ENCODE measurements at places on chromosomes 7 and 10.

DNA sequence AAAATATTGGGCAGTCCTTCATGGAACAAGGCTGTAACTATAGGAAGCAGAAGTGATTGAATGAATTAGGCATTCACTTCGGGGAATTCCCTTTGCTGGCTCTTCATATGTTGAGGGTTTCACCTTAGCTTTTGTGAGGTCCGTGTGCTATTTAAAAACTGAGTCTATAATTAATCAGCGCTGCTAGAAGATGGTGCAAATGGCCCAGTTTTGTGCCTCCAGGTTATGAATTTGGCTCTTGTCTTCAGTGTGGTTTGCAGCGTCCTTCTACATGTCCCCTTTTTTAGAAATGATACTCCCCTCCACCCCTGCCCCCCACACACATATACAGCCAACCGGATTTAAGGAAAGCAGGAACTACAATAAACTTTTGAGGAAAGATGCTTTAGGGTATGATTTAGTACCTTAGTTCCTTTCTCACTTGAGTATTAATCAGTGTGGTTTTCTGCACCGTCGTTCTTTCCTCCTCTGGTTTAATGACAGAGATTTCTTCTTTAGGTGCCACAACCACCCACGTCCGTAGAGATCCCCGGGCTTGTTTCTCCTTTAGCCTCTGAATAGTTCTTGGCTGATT is 110.6 kb upstream of the SAMD8 start:
- no peak for DNase-seq

GRCh38 chr10:89470628-89471027 is 56.3 kb downstream of the IFIT5 start:
- DNase-seq, result no peak

GRCh38 chr10:6033954-6034353 is 28.2 kb downstream of the IL2RA start:
- no peak for DNase-seq

DNA sequence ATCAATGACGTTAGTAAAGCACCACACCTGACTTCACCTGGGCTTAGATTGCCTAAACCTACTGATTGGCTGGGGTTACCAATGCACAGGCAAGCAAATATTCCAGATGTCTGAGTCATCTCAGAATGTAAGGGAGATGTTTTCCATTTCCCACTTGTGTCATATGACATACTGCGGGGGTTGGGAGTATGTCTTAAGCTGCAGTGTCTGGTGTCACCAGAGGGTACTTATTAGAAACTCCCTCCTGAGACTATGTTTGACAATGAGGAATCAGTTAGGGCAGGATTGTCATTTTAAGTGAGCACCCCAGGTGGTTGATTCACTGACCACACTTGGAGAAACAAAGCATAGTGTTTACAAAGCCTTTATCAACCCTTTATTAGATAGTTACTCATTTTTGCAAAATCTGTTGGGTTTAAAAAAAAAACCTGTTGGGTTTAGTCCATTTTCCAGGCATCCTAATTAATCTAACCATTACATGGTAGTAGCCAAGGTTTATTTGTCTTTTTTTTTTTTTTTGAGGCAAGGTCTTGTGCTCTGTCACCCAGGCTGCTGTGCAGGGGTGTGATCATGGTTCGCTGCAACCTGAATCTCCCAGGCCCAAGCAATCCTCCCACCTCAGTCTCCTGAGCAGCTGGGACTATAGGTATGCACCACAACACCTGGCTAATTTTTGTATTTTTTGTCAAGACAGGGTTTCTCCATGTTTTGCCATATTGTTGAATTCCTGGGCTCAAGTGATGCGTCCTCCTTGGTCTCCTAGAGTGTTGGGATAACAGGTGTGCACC is 72.5 kb downstream of the CDK6 start:
- DNase-seq, result no peak

DNA sequence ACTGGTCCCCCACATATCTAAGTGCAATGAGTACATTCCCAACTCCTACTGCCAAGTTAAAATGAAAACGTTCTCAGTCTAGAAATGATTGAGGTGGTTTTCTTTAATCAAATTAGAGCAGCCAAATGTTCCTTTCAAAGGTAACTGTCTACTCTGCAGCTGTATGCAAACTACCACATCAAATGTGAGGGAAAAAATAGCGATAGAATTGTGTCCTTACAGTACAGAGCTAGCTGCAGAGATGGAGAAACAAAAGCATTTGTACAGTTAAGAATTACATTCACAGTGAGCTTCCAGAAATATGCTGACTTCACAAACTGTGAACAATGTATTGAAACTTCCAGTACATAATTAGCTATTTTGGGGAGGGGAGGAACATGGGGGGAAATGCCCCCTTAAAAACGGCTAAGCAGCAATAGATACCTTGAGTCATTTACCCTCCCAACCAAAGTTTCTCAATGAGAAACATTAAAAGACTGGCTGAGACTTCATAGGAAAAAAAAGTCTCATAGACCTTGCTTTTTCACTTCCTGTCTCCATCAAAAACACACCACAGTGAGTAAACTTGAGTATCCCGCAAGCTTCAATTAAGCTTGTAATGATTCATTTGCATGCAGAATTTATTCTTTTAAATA is 22.9 kb downstream of the CDK6 start:
- no peak for DNase-seq

DNA sequence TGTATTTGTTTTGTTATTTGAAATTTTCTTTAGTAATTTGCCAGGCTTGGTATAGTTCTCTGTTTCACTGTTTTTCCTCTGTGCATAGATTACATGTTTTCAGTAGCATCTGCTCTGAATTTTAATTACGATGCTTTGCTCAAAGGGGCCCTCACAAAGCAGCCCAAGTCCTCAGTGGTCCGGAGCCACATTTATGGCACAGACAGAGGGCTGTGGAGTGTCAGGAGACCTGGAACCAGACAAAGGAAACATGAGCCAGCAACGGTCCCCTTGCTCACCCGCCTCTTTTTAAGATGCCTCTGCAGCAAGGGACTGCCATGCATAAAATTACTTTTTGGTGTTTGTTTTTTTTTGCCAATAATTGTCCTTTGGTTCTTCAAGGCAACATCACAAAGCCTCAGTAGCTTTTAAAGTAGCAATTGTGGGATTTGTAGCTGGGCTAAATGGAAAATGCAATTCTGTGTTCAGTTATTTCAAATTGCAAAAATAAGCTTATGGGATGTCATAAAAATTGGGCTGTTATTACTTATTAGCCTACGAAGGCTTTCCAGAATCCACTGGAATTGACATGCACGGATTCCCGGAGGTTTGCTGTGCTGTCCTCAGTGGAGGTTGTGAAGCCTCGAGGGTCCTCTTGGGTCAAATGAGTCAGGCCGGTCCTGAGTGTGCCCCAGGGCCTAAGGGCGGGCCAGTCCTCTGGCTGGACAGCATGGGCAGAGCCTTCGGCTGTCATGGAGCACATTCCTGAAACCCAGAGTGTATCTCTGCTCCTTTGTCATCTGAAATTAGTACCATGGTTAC is 422.8 kb downstream of the GLRX3 start:
- no peak for DNase-seq

DNA sequence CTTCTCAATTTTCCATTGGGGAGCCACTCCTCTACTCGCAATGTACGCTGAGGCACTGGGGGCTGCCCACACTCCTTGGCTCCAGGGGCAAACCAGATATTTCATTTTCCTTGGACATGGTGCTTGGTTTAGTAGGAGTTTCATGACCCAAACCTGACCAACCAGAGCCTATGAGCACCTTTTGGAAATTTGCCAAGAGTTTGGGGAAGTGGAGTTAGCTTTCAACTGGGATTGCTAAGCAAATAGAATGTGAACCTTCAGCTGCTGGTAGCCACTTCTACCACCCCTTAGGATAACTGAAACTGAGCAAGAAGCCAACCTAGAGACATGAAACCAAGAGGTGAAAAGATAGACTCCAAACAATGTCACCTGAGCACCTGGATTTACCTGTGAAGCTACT is 74.9 kb upstream of the COL13A1 start:
- no peak for DNase-seq

DNA sequence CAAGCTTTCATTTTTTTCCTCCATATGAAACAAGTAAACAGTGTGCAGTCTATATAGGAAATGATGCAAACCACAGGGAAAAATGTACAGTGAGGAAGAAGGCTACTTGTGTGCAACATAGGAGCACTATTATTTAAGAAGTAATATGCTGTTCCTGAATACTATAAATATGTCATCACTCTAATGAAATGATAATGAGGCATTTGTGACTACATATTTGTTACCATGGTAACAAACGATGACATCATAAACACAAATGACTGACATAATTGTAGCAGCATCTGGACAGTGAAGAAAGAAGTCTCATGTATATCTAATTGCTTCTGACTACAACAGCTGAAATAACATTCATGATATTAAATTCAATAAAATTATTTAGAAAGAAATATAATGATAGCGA is 164.8 kb downstream of the C7orf25 start:
- DNase-seq, result no peak

GRCh38 chr7:45865594-45866410 is 7.1 kb downstream of the CCDC201 start:
- no peak for DNase-seq

- DNase-seq, result no peak
Measured at GRCh38 chr10:110013630-110014293, 6.0 kb downstream of the ADD3 start.
